ENCODE measurements at places on chromosomes 6 and 20.

- H3K36me3 ChIP-seq = no peaks in the 10 kb centered on the region
- H3K27me3 ChIP-seq = no peaks in the 10 kb centered on the region
- H3K4me3 ChIP-seq = no peak overlapping the region
- DNase-seq = peak; percentile 71
- H3K4me1 ChIP-seq = no peaks in the 10 kb centered on the region
Measured at GRCh38 chr6:159953091-159953601, 15.7 kb upstream of the IGF2R start.

GRCh38 chr6:34302929-34303328, 54.1 kb upstream of the SMIM29 start:
- H3K4me3 ChIP-seq = no peak overlapping the region
- no peak overlapping the region for H3K27ac ChIP-seq
- no peak for DNase-seq
- peaks cover 18% of the 10 kb centered on the region for H3K4me1 ChIP-seq

GRCh38 chr6:80872199-80872950, 765.9 kb downstream of the BCKDHB start:
- no peak for DNase-seq
- no peak overlapping the region for H3K4me3 ChIP-seq
- no peaks in the 10 kb centered on the region for H3K4me1 ChIP-seq
- no peak overlapping the region for H3K27ac ChIP-seq
- no peaks in the 10 kb centered on the region for H3K27me3 ChIP-seq

DNA sequence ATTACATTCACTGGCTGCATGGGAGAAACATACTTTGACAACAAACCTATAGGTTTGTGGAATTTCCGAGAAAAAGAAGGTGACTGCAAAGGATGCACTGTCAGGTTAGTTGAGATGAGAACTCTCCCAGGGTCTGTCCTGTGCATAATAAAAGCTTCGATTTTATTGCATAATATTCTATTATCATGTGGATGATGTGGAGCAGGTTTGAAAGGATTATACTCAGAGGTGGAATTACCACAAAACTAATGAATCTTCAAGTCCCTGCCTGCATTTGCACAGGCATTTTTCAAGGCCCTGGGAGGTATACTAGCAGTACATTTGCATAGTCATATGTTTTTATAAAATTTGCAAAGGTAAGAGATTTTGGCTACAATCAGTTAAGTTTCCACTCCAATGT, 249.8 kb downstream of the ARHGAP18 start:
- H3K36me3 ChIP-seq = peaks cover 8% of the 10 kb centered on the region
- H3K4me1 ChIP-seq = no peaks in the 10 kb centered on the region
- H3K4me3 ChIP-seq = no peak overlapping the region
- no peak overlapping the region for H3K27ac ChIP-seq
- DNase-seq = no peak

GRCh38 chr6:90708206-90708737, 121.4 kb upstream of the MAP3K7 start:
- H3K27ac ChIP-seq = no peak overlapping the region
- H3K4me1 ChIP-seq = peaks cover 7% of the 10 kb centered on the region
- H3K27me3 ChIP-seq = no peaks in the 10 kb centered on the region
- H3K36me3 ChIP-seq = no peaks in the 10 kb centered on the region

DNA sequence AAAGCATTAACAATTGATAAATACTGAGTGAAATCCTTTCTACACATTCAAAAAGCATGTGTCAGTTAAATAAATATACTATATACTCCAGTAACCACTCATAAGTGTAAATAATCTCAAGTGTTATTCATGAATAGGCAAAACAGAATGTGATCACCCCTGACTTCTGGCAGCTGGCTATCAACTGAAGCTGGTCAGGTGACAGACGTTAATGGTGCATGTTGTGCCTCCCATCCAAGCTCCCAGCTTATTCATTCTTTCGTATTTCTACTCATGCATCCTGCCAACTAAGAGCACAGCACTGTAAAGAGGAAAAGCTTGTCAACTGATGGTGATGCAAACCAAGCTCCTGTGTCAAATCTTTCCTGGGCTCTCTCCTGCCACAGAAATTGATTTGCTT, 7.7 kb downstream of the PSMB1 start:
- no peaks in the 10 kb centered on the region for H3K27me3 ChIP-seq
- DNase-seq = no peak
- peaks cover 15% of the 10 kb centered on the region for H3K4me1 ChIP-seq
- H3K27ac ChIP-seq = no peak overlapping the region
- H3K4me3 ChIP-seq = no peak overlapping the region
- peaks cover 52% of the 10 kb centered on the region for H3K36me3 ChIP-seq

GRCh38 chr6:139871803-139872510, 497.5 kb upstream of the CITED2 start:
- peaks cover 11% of the 10 kb centered on the region for H3K4me1 ChIP-seq
- no peaks in the 10 kb centered on the region for H3K36me3 ChIP-seq
- H3K27me3 ChIP-seq = no peaks in the 10 kb centered on the region
- no peak overlapping the region for H3K4me3 ChIP-seq
- no peak for DNase-seq

DNA sequence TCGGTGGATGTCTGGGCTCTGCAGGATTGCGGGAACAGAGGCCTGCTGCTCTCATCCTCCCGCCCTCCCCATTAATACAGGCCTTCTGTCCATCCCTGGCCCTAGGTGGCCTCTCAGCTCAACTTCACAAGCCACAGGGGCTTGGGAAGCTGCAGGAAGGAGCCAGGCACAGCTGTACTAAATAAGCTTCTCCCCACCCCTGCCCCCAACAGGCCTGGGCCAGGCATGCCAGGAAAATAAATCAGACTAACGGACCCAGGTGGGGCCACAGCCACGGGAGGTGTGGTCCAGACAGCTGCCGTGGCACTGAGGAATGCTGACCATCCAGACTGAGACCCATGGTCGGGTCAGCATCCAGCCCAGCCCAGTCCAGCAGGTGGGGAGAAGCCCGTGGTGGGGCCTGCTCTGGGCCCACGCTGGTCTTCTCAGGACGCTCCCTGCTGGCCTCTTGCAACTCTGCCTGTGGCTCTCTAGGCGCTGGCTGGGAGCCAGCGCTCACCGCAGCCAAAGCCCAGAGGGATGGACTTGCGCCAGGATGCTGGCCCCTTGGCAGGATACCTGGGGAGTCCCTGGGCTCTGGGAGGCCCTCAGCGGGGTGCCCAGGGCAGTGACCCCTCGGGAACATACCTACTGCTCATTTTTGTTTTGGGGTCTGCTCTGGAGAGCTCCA, 8.6 kb upstream of the YTHDF1 start:
- no peaks in the 10 kb centered on the region for H3K36me3 ChIP-seq
- DNase-seq = peak; percentile 78
- H3K4me1 ChIP-seq = peaks cover 12% of the 10 kb centered on the region
- no peaks in the 10 kb centered on the region for H3K27me3 ChIP-seq

DNA sequence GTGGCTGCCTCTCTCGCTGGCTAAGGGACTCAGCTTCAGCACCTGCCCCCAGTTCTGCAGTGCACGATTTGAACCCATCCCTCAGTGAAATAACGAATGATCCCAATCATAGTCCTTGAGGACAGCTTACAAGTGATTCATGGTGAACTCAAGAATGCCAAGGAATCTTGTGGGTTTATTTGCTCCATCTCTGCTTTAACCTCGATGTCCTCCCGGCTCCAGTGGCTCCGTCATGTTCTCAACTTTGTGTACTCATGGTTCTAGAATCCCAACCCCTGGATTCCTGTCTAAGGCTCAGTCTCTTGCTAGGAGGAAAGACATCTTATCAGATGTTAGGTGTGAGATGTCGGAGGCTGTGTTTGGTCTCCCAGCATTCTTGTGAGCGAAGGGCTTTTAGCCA, 29.0 kb upstream of the GTSF1L start:
- no peaks in the 10 kb centered on the region for H3K27me3 ChIP-seq
- no peak overlapping the region for H3K4me3 ChIP-seq
- no peak for DNase-seq
- no peaks in the 10 kb centered on the region for H3K36me3 ChIP-seq
- H3K4me1 ChIP-seq = no peaks in the 10 kb centered on the region
- H3K27ac ChIP-seq = no peak overlapping the region

GRCh38 chr6:3913077-3913957, 64.1 kb downstream of the FAM50B start:
- no peaks in the 10 kb centered on the region for H3K36me3 ChIP-seq
- peak; percentile 92 for DNase-seq
- H3K27me3 ChIP-seq = no peaks in the 10 kb centered on the region
- no peak overlapping the region for H3K4me3 ChIP-seq

DNA sequence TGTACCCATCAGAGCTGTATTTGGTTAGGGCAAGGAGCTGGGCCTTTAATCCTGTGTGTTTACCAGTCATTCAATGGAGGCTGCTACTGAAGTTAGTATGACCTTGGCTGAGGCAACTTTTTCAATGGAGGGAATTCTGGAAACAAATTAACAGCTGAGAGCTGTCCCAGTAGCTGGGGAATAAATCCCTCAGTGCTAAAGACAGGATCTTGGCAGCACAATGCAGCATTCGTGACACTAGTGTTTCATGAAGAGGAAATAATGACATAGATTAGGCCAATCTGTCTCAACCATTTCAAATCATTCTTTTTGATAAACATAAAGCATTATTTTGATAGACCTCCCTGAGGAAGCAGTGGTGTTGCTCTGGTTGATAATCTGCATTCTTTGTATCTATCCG, 42.9 kb downstream of the GRM1 start:
- no peak overlapping the region for H3K4me3 ChIP-seq
- DNase-seq = no peak
- no peak overlapping the region for H3K27ac ChIP-seq
- H3K4me1 ChIP-seq = no peaks in the 10 kb centered on the region

DNA sequence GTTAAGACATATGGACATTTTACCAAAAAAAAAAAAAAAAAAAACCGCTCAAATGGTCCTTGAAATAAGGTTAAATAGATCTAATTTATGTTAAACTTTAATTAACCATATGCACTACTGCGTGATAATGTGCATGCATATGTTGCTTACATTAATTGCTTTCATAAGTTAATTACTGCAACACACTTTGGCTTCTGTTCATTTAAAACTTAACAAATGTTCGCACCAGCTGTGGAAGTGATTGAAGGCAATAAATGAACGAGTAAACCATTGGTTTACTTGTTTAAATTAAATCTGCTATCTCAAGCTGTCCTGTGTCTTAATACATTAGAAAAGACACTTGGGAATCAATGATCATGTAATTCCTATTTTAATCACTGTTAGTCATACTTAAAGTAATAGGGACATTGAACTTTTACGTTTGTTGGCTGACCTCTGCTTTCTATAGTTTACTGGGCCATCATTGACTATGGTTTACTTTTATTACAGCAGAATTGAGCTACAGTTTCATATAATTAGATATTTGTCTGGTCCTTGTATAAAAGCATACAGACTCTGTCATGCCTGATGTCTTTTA, 294.7 kb downstream of the KHDC1L start:
- DNase-seq = no peak
- H3K27me3 ChIP-seq = no peaks in the 10 kb centered on the region
- H3K27ac ChIP-seq = no peak overlapping the region
- no peaks in the 10 kb centered on the region for H3K4me1 ChIP-seq
- no peaks in the 10 kb centered on the region for H3K36me3 ChIP-seq

DNA sequence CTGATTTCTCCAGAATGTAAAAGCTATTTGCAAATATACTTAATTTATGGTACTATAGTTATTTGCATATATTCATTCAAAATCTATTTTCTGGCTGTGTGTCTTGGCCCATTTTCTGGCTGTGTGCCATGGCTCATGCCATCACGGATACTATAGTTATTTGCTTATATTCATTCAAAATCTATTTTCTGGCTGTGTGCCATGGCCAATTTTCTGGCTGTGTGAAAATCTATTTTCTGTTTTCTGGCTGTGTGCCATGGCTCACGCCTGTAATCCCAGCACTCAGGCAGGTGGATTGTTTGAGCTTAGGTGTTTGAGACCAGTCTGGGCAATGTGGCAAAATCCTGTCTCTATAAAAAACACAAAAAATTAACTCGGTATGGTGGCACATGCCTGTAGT, 28.9 kb upstream of the RIPK1 start:
- H3K4me1 ChIP-seq = no peaks in the 10 kb centered on the region
- no peaks in the 10 kb centered on the region for H3K36me3 ChIP-seq
- DNase-seq = no peak
- H3K4me3 ChIP-seq = no peak overlapping the region
- H3K27me3 ChIP-seq = no peaks in the 10 kb centered on the region

GRCh38 chr6:89134723-89135122, 11.1 kb upstream of the PM20D2 start:
- H3K36me3 ChIP-seq = no peaks in the 10 kb centered on the region
- no peak for DNase-seq
- no peak overlapping the region for H3K27ac ChIP-seq
- no peaks in the 10 kb centered on the region for H3K27me3 ChIP-seq
- no peak overlapping the region for H3K4me3 ChIP-seq

GRCh38 chr6:53455678-53456077, 89.2 kb downstream of the GCLC start:
- no peak for DNase-seq
- H3K4me3 ChIP-seq = no peak overlapping the region
- H3K36me3 ChIP-seq = no peaks in the 10 kb centered on the region
- H3K4me1 ChIP-seq = no peaks in the 10 kb centered on the region
- H3K27me3 ChIP-seq = no peaks in the 10 kb centered on the region
- H3K27ac ChIP-seq = no peak overlapping the region
